ENCODE measurements at places on chromosomes 13 and 19.

GRCh38 chr19:2302319-2303210, 5.4 kb downstream of the LINGO3 start:
- peak; percentile 95 for DNase-seq

- DNase-seq: no peak
These were observed 354.5 kb upstream of the NBEA start for GRCh38 chr13:34587576-34587975.

DNA sequence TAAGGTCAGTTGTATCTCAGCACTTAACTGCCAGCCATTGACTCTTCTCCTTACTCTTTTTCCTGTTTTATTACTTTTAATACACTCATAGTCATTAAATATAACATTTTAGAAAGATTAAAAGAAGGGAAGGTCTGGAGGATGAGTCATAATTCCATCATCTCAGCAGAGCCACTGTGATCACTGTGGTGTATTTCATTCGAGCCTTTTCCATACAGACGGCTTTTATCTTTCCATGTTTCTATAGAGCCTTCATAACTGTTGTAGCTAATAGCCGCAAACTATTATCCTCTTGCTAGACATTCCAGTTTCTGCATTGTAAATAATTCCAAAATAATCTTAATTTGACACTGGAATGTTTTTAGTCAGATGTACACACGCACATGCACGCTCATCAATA, 4.7 kb upstream of the FLT1 start:
- DNase-seq: no peak

DNA sequence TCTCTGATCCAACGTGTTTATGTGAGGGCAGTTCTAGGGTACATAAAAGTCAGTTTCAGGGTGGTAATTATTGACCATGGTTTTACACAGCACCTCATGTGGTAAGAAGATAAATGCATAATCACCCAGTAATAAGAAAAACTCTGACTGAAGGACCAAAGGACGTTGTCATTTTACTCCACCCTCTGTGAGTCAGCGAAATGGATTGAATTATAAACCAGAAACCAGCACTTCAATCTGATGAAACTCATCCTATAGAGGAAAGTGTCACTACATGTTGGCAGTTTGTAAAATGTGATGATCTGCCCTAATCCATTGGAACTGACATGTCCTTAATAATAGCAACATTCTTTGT, 406.8 kb downstream of the KLF5 start:
- no peak for DNase-seq

GRCh38 chr13:94192431-94192975, 287.0 kb downstream of the DCT start:
- DNase-seq: peak; percentile 32

DNA sequence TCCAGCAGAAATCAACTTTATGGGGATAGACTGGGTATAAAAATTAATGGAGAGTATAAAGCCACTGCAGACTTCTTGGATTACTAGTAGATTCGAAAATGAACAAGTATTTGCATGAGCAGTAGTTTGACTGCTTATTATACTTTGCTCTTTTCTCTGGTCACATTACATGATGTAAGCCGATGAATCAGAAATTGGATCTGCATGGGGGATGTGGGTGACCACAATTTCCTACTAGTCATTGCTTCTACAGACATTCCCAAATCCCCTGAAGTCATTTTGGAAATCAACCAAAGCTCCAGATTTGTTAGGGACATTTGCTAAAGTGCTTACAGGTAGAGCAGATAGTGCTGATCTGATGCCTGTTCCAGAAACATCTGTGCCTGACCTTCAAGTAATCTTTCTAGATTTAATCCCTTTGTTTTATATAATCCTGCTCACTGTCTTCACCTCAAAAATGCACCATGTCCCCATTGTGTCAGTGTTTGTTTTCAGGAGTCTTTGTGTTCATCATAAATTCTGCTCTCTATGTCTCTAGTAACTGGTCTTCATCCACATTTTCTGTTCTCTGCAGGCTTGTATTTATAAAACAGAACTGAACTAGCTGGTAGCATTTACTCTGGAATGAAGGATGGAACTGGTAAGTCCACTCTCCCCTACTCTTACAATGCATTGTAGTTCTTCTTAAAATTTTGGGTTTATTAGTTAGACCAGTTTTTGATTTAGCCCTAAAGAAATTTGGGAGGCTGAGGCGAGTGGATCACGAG, 201.5 kb upstream of the CSNK1A1L start:
- peak; percentile 69 for DNase-seq

DNA sequence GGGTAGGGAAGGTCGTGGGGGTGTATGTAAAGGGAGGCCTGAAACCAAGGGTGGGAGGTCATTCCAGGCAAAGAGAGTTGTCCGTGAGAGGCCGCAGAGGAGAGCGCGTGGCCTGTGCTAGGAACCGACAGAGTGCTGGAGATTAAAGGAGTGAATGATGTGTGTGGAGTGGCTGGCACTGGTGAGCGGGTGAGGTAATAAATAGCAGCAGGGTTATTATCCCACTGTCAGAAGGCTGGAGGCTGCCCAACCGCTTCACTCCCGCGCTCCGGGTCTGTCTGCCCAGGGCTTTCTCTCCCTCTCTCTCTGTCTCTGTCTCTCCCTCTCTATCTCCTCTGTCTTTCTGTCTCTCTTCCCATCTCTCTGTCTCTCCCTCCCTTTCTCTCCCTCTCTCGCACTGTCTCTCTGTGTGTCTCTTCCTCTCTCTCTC, 17.4 kb downstream of the ZNF579 start:
- DNase-seq: no peak

DNA sequence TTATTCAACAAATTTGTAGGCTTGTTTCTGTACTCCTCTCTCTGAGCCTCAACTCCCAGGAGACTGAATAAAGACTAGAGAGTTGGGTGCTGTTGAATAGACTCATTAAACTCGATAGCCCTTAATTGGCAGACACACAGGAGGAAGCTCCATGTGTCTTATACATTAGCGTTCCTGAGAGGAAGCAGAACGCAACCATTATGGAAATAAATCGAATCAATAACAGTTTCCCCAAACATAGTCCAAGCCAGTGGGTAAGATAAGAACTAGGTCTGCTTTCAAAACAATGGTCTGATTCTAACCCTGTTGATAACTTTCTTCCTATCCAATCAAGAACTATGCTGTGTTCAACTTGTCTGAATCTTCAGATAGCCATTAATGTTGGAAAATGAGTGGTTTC, 118.1 kb upstream of the FNDC3A start:
- no peak for DNase-seq

DNA sequence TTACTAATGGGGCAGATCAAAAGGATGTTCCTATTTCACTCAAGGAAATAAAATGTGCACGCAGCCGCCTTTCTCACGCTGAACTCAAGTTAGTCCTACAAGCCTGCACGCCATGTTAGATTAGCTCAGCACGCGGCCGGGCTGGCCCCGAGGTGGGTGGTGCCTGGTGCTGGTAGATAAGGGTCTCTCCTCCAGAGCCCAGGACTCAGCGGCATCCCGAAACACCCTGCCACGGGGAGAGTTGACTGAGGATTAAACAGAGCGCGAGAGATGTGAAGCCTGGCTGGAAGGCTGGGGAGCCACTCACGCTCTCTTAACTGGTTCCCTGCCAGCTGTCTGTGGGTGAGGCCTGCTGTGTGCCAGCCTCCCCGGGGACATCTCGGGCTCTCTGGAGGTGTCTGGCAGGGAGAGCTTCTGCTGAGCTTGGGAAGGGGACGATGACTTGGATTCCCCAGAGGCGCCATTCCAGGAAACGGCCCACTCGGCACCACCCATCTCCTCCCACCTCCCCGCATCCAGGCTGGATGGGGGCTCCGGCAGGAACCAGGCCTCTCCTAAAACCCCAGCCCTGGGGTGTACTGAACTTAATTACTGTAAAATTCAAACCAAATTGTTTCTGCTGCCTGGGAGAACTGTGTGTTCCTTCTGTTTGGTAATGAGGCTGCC, 122.2 kb downstream of the KDM4B start:
- peak; percentile 65 for DNase-seq

DNA sequence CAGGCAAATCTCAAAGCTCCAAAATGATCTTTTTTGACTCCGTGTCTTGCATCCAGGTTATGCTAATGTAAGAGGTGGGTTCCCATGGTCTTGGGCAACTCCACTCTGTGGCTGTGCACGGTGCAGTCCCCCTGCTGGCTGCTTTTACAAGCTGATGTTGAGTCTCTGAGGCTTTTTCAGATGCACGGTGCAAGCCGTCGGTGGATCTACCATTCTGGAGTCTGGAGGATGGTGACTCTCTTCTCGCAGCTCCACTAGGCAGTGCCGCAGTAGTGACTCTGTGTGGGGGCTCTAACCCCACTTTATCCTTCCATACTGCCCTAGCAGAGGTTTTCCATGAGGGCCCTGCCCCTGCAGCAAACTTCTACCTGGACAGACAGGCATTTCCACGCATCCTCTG, 266.8 kb upstream of the GPC6 start:
- no peak for DNase-seq

DNA sequence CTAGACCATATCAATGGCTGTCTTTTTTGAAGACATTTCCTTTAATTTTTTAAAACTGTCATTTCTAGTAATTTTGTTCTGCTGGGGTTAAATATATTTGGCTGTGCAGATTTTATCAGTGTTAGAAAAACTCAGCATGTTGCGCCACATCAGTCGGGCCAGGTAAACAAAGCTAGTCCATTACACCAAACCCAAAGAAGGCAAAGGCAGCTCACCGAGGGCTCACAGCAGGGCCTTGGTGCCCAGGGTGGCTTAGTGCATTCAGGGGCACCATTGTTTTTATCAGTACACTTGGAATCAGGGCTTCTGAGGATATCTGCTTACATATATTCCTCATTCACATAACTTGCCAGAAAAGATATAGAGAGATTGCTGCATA, 22.2 kb downstream of the SPATA13 start:
- no peak for DNase-seq

DNA sequence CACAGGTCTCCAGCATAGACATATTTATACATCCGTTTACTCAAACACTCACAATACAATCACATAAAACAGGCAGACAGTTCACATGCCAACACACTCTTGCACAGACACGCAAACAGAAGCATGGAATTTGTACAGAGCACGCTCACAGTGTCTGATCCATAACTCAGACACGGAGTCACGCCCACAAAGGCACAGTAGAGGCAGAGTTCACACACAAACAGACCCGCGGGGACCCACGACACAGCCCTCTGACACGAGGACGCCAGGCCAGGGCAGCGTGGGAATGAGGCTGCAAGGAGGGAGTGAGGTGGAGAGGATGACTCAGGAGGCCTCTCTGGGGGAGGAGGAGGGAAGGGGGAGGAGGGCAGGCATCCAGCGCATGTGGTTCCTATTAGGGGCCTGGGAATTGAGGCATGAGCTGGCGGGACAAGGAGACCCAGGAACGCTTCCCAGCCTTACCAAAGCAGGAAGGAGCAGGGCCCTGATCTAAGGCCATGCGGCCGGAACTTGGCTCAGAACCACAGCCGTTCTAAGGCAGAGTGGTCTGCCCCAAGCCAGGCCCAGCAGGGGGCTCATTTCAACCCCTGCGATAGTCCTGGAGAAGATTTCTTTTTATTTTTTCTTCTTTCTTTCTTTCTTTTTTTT, 9.1 kb upstream of the OLFM2 start:
- peak; percentile 23 for DNase-seq

- peak; percentile 75 for DNase-seq
These were observed 24.3 kb downstream of the COLGALT1 start for GRCh38 chr19:17579661-17580244.

GRCh38 chr13:85798556-85798955, 663 bp downstream of the SLITRK6 start:
- DNase-seq: no peak

DNA sequence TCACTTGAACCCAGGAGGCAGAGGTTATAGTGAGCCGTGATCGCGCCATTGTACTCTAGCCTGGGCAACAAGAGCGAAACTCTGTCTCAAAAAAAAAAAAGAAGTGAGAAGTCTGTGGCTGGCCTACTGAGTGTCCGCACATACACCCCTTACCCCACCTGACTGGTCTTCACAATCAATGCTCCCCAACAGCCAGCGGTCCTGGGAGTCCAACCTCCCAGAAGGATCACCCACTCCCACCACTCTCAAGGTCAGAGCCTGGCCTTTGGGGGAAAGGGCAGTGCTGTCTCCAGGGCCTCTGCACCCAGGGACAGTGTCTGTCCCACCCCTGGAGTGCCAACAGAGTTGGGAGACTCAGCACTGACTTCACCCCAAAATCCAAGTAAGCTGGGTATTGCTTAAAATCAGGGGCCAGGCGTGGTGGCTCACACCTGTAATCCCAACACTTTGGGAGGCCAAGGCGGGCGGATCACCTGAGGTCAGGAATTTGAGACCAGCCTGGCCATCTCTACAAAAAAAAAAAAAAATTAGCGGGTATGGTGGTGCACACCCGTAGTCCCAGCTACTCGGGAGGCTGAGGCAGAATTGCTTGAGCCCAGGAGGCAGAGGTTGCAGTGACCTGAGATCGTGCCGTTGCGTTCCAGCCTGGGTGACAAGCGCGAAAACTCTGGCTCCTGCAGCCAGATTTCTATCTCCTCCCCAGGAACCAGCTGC, 2.3 kb upstream of the CD320 start:
- no peak for DNase-seq

GRCh38 chr19:40424637-40425449, 949 bp downstream of the SERTAD1 start:
- DNase-seq: peak; percentile 43

DNA sequence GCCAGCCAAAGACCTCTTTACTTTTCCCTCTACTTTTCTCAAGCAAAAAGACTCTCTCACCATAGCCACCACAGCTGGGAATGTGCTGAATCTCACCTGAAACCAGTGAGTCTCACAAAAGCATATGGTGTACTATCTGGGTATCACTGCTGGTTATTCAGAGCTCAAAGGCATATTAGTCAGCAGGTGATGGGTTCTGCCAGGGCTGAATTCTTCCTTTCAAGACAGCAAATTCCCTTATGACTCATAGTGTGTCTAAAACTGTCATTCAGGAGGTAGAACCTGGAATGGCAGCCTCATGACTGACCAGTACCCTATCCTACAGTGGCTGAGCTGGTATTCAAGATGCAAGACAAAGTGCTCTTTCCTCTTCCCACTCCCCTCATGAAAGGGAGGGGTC, 2859.1 kb downstream of the PCDH9 start:
- no peak for DNase-seq

DNA sequence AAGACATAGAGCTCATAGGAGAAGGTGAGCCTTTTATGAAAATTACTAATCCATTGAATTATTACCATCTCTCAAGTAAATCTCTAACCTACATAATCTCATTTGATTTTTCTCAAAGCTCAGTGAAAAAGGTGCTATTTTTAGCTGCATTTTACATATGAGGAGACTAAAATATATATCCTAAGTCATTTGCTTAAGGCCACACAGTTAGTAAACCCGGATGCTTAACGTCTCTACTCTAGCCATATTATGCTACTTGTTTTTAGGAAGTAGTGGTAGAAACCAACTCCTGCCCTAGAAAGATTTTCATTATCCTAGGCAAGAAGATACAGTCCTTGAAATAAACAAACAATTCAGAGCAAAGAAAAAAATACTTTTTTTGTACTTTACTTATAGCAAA, 108.9 kb downstream of the RBM26 start:
- DNase-seq: no peak

GRCh38 chr19:19451429-19452242, 46.2 kb downstream of the GATAD2A start:
- no peak for DNase-seq

GRCh38 chr13:26030331-26030730, 21.5 kb downstream of the SHISA2 start:
- DNase-seq: no peak
